ENCODE measurements at places on chromosomes 16 and 17. TPM values are rescaled to one million over a fixed set of nuclear protein-coding genes. Genes with fewer than 3 reads are reported as not detected.

GPR142 gene
- not detected for polyA plus RNA-seq

CLEC19A gene
- not detected for polyA plus RNA-seq

USP22 gene
- 84.0 TPM for polyA plus RNA-seq

GPRC5C gene
- 237 TPM for polyA plus RNA-seq

PTGES3L gene
- polyA plus RNA-seq = 0.73 TPM

ACSF2 gene
- polyA plus RNA-seq = 43.1 TPM

CACNA1H gene
- polyA plus RNA-seq = 9.7 TPM

CRYBA1 gene
- polyA plus RNA-seq = not detected

CD300H gene
- polyA plus RNA-seq = 0.28 TPM

KLHL10 gene
- polyA plus RNA-seq = not detected

TBC1D3B gene
- polyA plus RNA-seq = 4.7 TPM

GRCh38 chr16:7083096-7083495 is 249.5 kb upstream of the RBFOX1 start:
- no peak overlapping the region for H3K27ac ChIP-seq
- H3K4me3 ChIP-seq = no peak overlapping the region
- H3K36me3 ChIP-seq = no peaks in the 10 kb centered on the region
- H3K27me3 ChIP-seq = peaks cover 12% of the 10 kb centered on the region
- no peak for DNase-seq

DNA sequence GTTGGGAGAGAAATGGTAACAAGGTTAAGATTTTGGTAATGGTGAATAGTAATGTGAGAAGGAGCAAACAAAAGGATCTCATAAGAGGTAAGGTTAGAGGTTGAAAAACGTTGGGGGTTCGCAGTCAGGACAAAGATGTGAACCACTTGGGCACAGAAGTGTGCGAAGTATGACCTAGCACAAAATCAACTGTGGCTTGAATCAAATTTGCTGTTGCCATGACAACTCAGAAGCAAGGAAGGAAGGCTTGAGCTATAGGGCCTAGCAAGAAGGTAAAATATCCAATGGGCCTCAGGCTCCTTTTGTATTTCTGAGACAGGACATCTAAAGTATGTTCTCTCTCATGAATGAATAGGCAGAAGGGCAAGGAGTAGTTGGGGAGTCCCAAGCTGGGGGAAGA is 24.5 kb upstream of the TEKT1 start:
- H3K4me1 ChIP-seq = no peaks in the 10 kb centered on the region
- H3K4me3 ChIP-seq = no peak overlapping the region
- H3K27ac ChIP-seq = no peak overlapping the region
- no peaks in the 10 kb centered on the region for H3K36me3 ChIP-seq
- no peak for DNase-seq

GRCh38 chr17:79361221-79361734 is 249.6 kb downstream of the RBFOX3 start:
- H3K4me1 ChIP-seq = no peaks in the 10 kb centered on the region
- no peak overlapping the region for H3K4me3 ChIP-seq
- no peaks in the 10 kb centered on the region for H3K36me3 ChIP-seq
- H3K27me3 ChIP-seq = peaks cover 15% of the 10 kb centered on the region
- H3K27ac ChIP-seq = no peak overlapping the region
- DNase-seq = no peak

- no peaks in the 10 kb centered on the region for H3K36me3 ChIP-seq
- no peak overlapping the region for H3K4me3 ChIP-seq
- H3K27me3 ChIP-seq = no peaks in the 10 kb centered on the region
- H3K4me1 ChIP-seq = no peaks in the 10 kb centered on the region
- no peak overlapping the region for H3K27ac ChIP-seq
- no peak for DNase-seq
Measured at GRCh38 chr16:28904363-28904762, 20.7 kb downstream of the RABEP2 start.

GRCh38 chr16:15648135-15648730 is 1.8 kb upstream of the NDE1 start:
- H3K27me3 ChIP-seq = no peaks in the 10 kb centered on the region
- H3K27ac ChIP-seq = no peak overlapping the region
- no peaks in the 10 kb centered on the region for H3K36me3 ChIP-seq
- H3K4me1 ChIP-seq = no peaks in the 10 kb centered on the region
- DNase-seq = no peak
- no peak overlapping the region for H3K4me3 ChIP-seq

GRCh38 chr16:49969091-49970030 is 55.7 kb upstream of the CNEP1R1 start:
- H3K4me1 ChIP-seq = no peaks in the 10 kb centered on the region
- no peaks in the 10 kb centered on the region for H3K36me3 ChIP-seq
- no peak overlapping the region for H3K27ac ChIP-seq
- DNase-seq = peak; percentile 54

DNA sequence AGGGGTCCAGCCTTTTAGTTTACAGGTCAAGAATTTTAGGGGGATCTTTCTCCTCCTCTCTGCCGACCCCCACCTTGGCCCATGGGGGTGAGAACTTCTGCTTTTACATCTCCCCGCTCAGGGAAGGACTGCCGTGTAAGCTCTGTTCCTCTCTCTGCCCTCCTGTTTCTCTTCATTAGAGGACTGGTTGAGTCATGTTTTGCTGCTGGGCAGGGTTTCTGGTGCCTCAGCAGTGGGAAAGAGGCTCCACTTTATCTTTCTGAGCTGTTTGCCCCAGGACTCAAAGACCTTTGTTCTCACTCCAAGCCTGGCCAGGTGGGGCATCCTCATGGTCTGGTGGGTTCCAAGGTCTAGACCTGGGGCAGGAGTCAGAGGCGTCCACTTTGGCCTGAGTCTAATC is 93.0 kb downstream of the UTP18 start:
- no peak overlapping the region for H3K4me3 ChIP-seq
- no peaks in the 10 kb centered on the region for H3K4me1 ChIP-seq
- H3K27me3 ChIP-seq = no peaks in the 10 kb centered on the region

DNA sequence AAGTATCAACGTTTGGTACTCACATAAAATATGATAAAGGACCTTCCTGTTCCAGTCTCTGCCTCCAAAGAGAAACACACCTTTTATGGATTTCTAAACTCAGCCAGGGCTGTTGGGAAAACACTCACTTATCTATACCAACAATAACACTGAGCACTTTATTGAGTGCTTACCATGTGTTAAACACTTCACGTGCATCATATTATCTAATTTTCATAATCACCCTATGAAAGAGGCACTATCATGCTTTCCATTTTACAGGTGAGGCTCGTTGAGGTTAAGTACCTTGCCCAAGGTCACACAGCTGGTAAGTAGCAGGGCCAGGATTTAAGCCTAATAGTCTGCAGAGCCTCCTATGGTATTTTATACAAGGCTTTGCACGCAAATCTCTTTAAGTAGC is 251.5 kb upstream of the SOX9 start:
- no peak overlapping the region for H3K27ac ChIP-seq
- H3K27me3 ChIP-seq = no peaks in the 10 kb centered on the region
- H3K4me1 ChIP-seq = no peaks in the 10 kb centered on the region
- no peak overlapping the region for H3K4me3 ChIP-seq

- H3K27me3 ChIP-seq = no peaks in the 10 kb centered on the region
- no peak for DNase-seq
- no peaks in the 10 kb centered on the region for H3K36me3 ChIP-seq
- H3K4me3 ChIP-seq = no peak overlapping the region
- no peak overlapping the region for H3K27ac ChIP-seq
Measured at GRCh38 chr16:19659554-19659953, 58.5 kb downstream of the KNOP1 start.

- no peak overlapping the region for H3K27ac ChIP-seq
- no peak overlapping the region for H3K4me3 ChIP-seq
- H3K36me3 ChIP-seq = no peaks in the 10 kb centered on the region
- no peak for DNase-seq
- H3K27me3 ChIP-seq = no peaks in the 10 kb centered on the region
Measured at GRCh38 chr17:48438516-48439061, 8.6 kb upstream of the SKAP1 start.

DNA sequence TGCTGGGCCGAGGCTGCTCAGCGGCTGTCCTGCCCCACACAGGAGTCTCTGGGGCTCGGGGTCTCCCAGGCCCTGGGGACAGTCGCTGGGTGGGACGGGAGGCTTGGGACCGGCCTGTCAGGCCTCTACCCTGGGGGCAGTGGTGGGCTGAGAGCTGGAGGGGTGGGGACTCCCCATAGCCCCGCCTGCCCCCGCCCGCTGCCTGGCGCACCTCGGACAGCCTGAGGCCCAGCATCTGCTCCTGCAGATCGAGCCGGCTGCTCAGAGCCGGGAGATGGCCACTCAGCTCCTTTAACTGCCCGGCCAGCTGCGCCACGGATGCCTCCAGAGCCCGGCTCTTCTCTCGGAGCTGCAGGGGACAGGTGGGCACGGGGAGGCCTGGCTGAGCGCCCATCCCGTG is 6.7 kb downstream of the PERCC1 start:
- H3K4me3 ChIP-seq = no peak overlapping the region
- no peaks in the 10 kb centered on the region for H3K4me1 ChIP-seq
- no peak overlapping the region for H3K27ac ChIP-seq
- DNase-seq = no peak
- no peaks in the 10 kb centered on the region for H3K27me3 ChIP-seq

- H3K36me3 ChIP-seq = no peaks in the 10 kb centered on the region
- H3K4me3 ChIP-seq = no peak overlapping the region
- H3K27ac ChIP-seq = no peak overlapping the region
- no peak for DNase-seq
Measured at GRCh38 chr16:75589306-75589705, 23.1 kb downstream of the GABARAPL2 start.

DNA sequence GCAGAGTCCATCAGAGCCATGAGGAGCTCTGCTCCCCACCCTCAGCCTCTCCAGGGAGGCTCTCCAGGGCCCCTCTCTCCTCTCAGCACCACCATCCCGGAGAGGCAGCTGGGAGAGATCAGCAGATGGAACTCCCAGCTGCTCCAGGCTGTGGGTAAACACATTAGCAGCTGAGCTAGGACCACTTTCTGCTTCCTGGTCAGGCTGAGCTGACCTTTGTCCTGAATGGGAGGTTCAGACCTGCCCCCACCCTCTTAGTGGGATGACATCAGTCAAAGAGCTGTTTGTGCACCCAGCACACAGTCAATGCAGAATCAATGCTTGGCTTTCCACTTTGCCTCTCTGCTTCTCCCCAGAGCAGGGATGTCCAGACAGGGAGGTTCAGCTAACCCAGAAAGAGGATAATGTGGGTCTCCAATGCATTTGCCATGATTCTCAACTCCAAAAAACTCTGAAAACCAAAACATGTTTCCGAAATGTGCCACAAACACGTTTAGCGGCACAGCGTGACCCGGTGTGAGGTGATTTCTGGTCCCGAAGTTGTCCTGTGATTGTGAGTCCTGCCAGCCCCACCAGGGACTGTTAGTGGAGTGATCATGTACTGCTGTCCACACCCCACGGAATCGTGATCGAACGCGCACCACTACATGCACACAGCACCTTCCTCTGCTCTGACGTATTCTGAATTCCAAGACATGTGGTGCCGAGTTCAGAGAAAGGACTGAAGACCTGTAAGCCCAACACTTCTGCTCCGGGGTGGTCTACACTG is 6.7 kb downstream of the GPR142 start:
- H3K4me3 ChIP-seq = no peak overlapping the region
- no peaks in the 10 kb centered on the region for H3K27me3 ChIP-seq
- DNase-seq = peak; percentile 83
- no peaks in the 10 kb centered on the region for H3K36me3 ChIP-seq
- peak overlapping the region; percentile 77 for H3K27ac ChIP-seq
- H3K4me1 ChIP-seq = peaks cover 6% of the 10 kb centered on the region

- peak; percentile 54 for DNase-seq
- H3K4me1 ChIP-seq = no peaks in the 10 kb centered on the region
- no peak overlapping the region for H3K4me3 ChIP-seq
- no peaks in the 10 kb centered on the region for H3K36me3 ChIP-seq
- no peak overlapping the region for H3K27ac ChIP-seq
Measured at GRCh38 chr16:11474617-11475291, 112.0 kb downstream of the LITAF start.

DNA sequence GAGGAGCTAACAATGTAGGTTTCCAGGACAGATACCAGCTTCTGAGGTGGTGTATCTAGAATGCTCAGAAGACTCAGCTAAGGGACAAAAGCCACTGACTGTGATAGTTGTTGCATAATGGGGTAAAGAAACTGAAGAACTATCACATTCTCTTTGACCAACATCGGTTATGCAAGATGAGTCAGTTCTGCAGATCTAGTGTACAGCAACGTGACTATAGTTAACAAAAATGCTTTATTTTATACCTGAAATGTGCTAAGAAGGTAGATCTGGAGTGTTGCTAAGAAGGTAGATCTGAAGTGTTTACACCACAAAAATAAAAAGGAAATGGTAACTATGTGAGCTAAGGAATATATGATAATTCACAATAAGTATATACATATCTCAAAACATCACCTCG is 2.5 kb downstream of the KRTAP9-6 start:
- H3K4me1 ChIP-seq = no peaks in the 10 kb centered on the region
- H3K27ac ChIP-seq = no peak overlapping the region
- H3K27me3 ChIP-seq = peaks cover 8% of the 10 kb centered on the region
- no peaks in the 10 kb centered on the region for H3K36me3 ChIP-seq

DNA sequence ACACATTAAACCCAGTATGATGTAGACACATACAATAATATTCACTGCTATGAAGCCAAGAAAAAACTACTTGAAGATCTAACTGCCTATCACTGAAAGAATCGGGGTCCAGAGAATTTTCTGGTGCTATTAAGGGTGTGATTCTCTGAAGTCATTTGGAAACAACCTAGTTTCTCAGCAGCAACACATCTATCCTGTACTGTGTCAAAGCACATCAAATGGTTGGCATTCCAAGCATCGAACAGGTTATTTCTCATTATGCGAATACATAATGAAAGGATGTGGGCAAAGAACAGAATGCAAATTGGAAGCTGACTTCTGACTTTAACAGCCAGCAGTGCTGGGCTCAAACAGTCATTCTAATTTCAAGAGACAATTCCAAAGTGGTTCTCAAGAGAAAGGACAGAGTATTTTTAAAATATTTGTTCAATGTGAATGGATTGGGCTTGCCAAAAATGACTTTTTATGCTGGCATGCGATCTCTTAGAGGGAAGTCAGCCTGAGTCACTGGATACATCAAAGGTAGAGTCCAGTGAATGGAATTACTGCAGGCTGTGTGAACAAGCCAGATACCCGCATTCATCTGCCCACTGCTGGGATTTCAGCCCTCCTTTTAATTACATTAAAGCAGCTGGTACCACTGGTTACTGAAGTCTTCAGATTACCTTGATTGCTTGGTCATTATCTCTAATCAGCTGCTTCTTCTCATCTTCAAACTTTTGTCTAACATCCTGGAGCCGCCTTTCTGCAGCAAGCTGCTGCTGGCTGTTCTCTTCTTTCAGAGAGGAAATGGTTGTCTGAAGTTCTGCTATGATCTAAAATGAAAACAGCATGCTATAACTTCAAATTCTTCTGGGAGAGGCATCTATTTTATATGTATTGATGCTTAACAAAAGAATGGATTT is 181.2 kb upstream of the AXIN2 start:
- H3K27me3 ChIP-seq = no peaks in the 10 kb centered on the region
- no peaks in the 10 kb centered on the region for H3K36me3 ChIP-seq
- DNase-seq = no peak
